ENCODE measurements at places on chromosomes 2 and 18.

DNA sequence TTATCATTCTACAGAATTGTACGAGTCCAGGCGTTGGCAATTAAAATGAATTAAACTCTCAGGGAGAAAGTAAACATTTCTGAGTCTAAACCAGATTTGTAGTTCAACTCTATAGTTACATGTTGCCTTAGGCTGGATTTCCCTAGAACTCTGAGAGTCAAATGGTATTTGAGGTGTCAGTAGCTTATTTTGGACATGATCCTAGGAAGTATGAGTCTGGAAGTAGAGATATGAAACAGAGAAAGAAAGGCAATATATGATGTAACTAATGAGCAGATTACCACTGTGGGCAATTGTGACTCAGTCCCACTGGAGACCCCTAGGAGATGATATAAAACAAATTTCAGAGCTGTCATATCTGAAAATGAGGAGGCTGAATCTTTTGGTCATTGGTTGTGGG, 199.1 kb upstream of the UBE2E3 start:
- DNase-seq: no peak

- no peak for DNase-seq
Observed at GRCh38 chr18:30175621-30176225, 866.8 kb downstream of the DSC3 start.

GRCh38 chr2:29061176-29061575, 13.1 kb downstream of the PCARE start:
- DNase-seq: no peak

- DNase-seq: no peak
Observed at GRCh38 chr2:144834998-144835633, 315.2 kb upstream of the ZEB2 start.

GRCh38 chr2:42087857-42088195, 40.0 kb downstream of the PKDCC start:
- DNase-seq: no peak

DNA sequence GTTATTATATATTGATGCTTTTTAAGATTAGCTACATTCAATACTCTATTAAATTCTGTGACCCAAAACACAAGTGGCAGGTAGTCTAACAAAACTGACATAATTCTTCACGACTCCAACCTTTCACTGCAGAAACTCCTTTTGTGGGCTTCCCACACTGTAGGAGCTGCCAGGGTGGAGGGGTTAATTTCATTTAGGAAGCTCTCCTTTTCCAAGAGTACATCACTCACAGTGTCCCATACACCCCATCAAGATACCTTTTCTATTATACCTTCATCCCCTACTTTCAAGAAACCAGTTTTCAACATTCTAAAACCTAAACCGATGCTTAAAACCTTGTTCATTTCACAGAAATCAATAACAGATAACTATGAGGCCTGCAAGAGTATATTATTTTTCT, 825 bp downstream of the THUMPD2 start:
- no peak for DNase-seq

- DNase-seq: peak; percentile 72
Observed at GRCh38 chr2:171160119-171160955, at the start of gene TLK1. Gene TLK1, minus strand, starts transcription at chr2:171160893. Its CDS starts 465 bp downstream, at chr2:171160428.

GRCh38 chr2:122755281-122755780, 999.9 kb downstream of the TSN start:
- no peak for DNase-seq

GRCh38 chr18:4544142-4544541, 89.0 kb upstream of the DLGAP1 start:
- no peak for DNase-seq

- DNase-seq: no peak
Observed at GRCh38 chr2:14358339-14358738, 274.2 kb upstream of the LRATD1 start.

DNA sequence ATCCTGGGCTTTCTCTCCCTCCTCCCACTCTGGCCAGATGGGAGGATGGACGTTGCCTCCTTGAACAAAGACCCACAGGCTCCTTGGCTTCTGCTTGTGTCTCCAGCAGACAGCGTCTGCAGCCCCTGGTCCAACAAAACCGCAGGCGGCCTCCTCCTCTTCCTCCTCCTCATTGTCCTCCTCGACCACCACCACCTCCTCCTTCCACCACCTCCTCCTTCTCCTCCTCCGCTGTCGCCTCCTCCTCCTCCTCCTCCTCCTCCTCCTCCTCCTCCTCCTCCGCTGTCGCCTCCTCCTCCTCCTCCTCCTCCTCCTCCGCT, 45.7 kb upstream of the ALPP start:
- DNase-seq: no peak

DNA sequence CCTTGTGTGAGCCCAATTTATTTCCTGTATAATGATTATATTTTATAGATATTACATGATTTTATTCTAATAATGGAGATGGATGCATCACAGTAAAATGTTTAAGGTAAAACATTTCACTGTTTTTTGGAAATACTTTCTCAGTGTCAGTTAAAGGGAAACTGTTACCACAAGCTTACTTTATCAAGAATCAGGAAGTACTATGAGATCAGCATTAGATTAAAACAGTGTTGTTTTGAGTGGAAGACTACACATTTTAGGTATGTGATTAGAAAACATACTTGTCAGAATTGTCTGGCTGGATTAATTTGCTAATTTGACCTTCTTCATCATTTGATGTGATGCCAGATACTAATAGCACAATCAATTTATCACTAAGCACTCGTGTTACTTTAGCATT, at the start of gene HRH4:
HRH4 (plus strand) TSS at position 250 of the 400 bp plus-strand sequence; CDS start at position 342, 92 bp downstream.
- DNase-seq: peak; percentile 49

- no peak for DNase-seq
Observed at GRCh38 chr2:42547446-42548295, 20.8 kb upstream of the MTA3 start.

DNA sequence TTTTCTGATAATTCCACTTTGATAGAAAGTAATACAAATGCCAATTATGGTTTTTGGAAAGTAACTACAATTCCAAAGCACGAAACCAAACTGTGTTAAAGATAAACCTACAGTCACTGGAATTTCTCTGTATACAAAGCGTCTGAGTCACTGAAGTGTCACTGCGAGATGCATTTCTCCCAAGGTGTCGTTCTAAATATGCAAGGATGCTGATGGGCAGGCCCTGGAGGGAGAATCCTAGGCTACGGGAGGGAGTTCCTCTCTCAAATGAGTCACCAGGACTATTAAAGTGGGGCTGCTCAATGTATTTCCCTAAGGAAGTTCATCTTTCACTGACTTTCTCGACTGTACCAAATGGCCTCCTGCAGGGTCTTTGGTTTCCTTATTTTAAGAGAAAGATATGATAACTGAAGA, 163.8 kb upstream of the STK17B start:
- no peak for DNase-seq

DNA sequence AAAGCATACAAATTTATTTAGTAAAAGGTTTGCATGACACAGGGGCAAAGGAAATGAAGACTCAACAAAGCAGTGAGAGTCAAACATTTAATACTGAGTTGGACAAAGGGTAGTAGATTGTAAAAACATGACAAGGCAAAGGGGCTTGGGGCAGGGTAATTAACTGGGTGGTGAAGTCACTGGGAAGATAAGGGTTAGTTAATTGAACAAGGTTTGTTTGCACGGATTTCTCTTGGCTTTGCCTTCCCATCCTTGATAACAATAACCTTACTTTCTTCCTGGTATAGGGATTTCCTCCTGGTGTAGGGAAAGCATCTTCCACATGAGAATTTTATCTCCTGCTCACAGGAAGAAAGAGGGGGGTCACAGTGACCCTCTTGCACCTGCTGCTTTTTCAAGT, 26.8 kb upstream of the RTTN start:
- DNase-seq: no peak

GRCh38 chr2:127166231-127166860, 53.8 kb downstream of the CYP27C1 start:
- no peak for DNase-seq

- no peak for DNase-seq
Observed at GRCh38 chr2:30412684-30413570, 34.1 kb upstream of the LCLAT1 start.

GRCh38 chr18:42178376-42179080, 223.5 kb downstream of the PIK3C3 start:
- no peak for DNase-seq

DNA sequence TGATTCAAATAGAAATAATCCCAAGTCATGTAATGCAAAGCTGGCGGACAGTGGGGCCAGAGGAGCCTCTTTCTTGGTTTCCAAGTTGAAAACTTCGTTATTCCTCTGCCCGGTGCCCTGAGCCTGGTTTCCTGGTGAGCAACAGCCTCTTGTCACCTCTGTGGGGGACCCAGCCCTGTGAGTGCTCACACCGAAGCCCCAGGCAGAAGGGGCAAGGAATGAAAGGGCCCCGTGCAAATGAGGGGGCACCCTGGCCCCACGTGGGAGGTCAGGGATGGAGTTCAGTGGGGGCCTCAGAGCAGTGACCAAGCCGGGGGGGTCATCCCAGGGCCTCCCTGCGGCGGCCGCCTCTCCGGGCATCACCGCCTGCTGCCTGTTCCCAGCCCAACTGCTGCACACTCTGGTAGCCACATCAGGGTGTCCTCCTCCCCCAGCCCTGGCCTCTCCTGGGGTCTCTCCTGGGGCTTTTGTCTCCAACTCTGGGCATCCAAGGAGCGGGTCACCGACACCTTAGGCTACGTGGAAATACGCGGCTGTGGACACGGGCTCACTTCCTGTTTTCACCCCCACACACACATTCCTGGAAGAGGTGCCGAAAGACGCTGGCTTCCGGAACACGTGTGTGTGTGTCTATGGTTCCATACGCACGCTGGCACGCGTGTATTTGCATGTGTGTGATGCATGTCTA, 64.5 kb downstream of the TWIST2 start:
- DNase-seq: no peak

DNA sequence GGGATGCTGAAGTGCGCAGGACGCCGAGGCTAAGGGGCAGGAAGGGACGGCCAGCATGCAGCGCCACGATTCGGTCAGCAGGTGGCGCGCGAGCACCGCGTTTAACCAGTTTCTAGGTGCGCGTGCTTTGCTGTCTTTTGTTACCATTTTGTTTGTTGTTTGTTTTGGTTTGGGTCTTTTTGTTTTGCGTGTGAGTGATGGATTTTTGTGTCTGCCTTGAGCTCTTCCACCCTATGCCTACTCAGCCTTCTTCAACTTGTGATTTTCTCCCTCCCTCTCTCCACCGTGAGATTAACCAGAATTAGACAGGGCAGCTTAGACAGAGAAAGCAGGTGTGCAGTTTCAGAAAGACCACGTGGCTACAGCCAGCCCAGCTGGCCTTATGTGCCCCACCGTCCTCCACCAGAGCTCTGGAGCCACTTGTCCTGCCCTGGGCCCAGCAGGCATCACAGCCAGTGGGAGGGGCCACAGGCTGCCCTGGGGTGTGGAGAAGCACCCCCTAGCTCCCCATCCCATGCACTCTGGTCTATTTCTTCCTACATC, 180.2 kb downstream of the RNF144A start:
- DNase-seq: peak; percentile 74

DNA sequence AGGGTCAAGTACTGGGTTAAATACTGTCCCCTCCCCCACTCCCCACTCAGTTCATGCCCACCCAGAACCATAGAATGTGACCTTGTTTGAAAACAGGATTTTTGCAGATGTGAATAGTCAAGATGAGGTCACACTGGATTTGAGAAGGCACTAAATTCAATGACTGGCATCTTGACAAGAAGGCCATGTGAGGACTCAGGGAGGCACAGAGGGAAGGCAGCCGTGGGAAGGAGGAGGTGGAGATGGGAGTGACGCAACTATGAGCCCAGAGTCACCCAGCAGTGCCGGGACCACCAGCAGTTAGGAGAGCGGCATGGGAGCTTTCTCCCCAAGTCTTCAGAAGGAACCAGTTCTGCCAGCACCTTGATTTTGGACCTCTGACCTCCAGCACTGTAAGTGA, 257.3 kb downstream of the BCL2 start:
- no peak for DNase-seq

- DNase-seq: no peak
Observed at GRCh38 chr2:26970928-26971627, 641 bp downstream of the MAPRE3 start.

- no peak for DNase-seq
Observed at GRCh38 chr2:70807102-70807827, 13.1 kb downstream of the CLEC4F start.

GRCh38 chr2:226607379-226607778, 192.2 kb downstream of the IRS1 start:
- DNase-seq: no peak

- no peak for DNase-seq
Observed at GRCh38 chr18:63843008-63843407, 44.5 kb upstream of the SERPINB2 start.

- peak; percentile 16 for DNase-seq
Observed at GRCh38 chr2:131105950-131106801, 1.0 kb downstream of the PLEKHB2 start.

Measured in activated CD4-positive, alpha-beta T cell treated with anti-CD3 and anti-CD28 coated beads, Interleukin-2, Interleukin-4, amounts not matched to agents 100 ng/mL and 50 ng/mL, durations not matched to agents 16 hours and 8 hours (primary cell).